ENCODE measurements at places on chromosomes 6 and 20.

DNA sequence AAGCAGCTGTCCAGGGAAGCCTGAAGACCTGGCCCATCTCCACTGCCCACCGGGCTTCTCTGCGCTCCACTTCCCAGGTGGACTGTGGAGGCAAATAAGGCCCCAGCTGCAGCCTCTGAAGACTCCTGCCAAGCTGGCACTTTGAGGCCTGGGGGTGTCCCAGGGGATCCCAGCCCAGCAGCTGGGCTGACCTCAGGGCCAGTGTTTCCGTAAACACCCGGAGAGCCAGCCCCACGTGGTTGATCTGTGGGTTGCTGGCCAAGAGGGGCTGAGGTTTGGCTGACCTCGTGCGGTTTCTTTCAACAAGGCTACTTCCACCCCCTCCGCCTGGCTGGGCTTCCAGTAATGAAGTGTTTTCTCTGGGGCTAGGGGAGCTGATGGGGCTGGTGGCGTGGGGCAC is 12.4 kb upstream of the CCN5 start:
- peak; percentile 76 for DNase-seq

- no peak for DNase-seq
Measured at GRCh38 chr6:20658053-20658452, 123.8 kb downstream of the CDKAL1 start.

GRCh38 chr20:16918366-16918765 is 170.2 kb downstream of the OTOR start:
- DNase-seq = no peak

GRCh38 chr6:83609248-83609647 is 96.9 kb downstream of the PRSS35 start:
- DNase-seq = no peak

DNA sequence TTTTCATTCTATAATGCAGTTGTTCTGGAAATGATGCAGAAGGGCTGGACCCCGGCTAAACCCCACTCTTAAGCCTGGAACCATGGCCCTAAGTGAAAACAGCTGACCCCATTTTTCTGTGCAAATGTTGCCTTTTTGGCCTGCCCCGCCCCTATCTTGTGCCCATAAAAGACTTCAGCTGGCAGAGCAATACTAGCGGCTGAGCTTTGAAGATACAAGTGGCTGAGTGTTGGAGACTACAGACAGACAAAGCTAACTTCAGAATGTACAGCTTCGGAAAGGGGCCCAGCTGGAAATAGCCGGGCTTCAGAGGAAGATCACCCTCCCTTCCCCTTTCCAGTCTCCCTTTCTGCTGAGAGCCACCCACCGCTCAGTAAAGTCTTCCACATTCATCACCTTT is 258.6 kb upstream of the SPTLC3 start:
- DNase-seq = no peak

DNA sequence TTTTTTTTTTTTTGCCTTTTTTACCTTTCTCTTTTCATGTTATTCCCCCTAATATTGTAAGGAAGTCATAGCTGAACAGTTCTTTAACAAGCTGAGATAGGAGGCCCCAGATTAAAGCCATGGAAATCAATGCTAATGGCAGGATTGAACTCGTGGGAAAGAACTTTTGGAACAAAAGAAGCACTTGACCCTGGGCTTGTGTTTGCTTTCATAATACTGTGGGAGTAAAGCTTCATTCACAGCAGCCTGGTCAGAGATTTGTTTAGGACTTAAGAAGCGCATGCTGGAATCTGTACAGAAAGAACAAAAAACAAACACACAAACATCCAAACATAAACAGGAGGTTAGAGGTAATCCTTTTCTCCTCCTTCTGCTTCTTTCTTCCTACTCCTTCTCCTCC is 5.1 kb downstream of the HEY2 start:
- no peak for DNase-seq

- DNase-seq = no peak
Measured at GRCh38 chr20:3652221-3652620, 11.0 kb downstream of the GFRA4 start.

DNA sequence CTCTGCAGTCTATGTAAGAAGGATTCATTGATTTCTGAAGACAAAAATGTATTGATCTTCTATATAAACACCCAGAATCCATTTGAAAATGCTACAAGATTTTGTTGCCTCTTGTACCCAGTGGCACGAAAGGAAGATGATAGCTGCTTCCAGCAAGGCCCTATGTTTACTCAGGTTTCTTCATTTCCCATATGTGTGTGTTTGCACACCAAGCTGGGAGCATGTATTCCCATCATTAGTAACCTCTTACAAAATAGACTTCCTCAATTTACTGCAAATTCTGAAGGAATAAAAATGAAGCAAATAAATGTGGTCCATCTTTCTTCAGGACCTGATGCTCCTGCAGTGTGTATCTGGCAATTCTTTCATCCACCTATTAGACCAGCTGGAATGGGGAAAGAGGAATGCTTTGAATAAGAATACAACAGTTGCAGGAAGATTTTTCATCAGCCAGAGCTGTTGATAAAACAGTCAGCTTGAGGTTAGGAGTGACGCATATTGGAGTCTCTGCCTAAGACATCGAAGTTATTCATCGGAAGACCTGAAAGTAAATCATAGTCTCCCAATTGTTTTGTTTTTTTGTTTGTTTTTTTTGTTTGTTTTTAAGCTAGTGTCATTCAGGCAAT is 132.3 kb downstream of the PDE7B start:
- DNase-seq = no peak

GRCh38 chr6:106886922-106887797 is 87.4 kb downstream of the CD24 start:
- DNase-seq = no peak

GRCh38 chr6:5125152-5126006 is 40.2 kb downstream of the PPP1R3G start:
- DNase-seq = no peak

- no peak for DNase-seq
Measured at GRCh38 chr6:127554435-127555006, 22.5 kb upstream of the C6orf58 start.

GRCh38 chr6:19002976-19003560 is 615.9 kb downstream of the RNF144B start:
- no peak for DNase-seq

- no peak for DNase-seq
Measured at GRCh38 chr6:33977606-33978411, 168.1 kb downstream of the GRM4 start.

DNA sequence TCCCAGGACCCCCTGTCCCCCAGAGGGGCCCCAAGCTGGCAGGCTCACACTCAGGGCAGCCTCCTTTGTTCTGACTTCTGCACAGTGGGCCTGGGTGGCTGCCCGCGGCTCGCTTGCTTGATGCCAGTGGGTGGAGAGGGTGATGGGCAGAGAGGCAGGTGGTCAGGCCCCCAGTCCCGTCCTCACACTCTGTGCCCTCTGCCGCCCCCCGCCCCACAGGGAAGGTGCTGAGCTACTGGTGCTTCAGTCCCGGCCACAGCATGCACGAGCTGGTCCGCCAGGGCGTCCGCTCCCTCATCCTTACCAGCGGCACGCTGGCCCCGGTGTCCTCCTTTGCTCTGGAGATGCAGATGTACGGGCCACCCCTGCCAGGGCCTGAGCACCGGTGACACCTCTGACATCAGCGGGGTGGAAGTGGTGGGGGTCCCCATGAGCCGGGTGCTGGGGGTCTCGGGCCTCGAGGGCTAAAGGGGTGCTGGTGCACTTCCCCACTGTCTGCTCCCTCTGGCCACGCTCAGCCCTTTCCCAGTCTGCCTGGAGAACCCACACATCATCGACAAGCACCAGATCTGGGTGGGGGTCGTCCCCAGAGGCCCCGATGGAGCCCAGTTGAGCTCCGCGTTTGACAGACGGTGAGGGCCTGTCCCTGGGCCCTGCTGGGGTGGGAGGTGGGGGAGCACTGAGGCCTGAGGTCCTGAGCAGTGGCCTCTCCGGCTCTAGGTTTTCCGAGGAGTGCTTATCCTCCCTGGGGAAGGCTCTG is 8.9 kb upstream of the TNFRSF6B start:
- no peak for DNase-seq

DNA sequence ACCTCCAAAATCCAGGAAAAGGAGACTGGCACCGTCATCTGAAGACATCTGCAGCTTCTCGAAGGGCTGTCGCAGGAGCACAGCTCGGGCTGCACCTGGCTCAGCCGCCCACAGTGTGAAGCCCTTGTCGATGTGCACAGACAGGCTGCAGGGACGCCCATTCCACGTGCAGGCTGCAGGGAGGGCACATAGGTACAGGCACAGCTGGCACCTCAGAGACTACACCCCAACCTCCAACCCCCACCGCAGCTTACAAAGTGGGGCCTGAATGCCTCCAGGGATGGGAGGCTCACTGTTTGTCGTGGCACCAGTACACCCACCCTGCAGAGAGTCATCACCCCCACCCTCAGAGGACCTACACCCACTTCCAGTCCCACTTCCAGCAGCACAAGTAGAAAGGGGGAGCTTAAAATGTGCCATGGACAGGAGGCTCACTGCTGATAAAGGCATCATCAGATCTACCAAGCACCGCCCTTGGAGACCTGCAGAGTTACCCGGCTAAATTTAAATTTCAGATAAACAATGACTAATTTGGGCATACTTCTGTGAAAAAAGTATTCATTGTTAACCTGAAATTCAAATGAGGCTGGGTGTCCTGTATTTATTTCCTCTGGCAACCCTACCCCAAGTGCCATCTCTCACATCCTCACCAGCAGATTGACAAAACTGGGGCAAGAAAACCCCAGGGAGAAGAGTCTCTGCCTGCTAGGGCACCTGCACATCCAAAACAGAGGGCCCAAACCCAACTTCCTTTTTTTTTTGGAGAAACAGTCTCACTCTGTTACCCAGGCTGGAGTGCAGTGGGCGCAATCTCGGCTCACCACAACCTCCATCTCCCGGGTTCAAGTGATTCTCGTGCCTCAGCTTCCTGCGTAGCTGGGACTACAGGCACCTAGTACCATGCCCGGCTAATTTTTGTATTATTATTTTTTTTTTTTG is 7.7 kb upstream of the CDK5RAP1 start:
- DNase-seq = no peak

DNA sequence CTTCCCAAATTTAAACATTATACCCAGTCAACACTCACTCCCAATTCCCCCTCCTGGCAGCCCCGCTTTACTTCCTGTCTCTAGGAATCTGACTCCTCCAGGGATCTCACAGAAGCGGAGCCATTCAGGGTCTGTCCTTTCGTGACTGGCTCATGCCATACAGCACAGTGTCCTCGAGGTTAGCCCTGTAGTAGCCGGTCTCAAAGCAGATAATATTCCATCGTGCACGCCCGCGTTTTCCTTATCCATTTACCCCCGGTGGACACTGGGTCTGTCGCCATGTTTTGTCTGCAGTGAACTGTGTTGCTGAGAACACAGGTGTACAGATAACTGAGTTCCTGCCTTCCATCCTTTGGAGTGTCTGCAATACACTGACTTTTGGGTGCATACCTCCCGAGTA is 95.3 kb downstream of the TTLL2 start:
- no peak for DNase-seq

DNA sequence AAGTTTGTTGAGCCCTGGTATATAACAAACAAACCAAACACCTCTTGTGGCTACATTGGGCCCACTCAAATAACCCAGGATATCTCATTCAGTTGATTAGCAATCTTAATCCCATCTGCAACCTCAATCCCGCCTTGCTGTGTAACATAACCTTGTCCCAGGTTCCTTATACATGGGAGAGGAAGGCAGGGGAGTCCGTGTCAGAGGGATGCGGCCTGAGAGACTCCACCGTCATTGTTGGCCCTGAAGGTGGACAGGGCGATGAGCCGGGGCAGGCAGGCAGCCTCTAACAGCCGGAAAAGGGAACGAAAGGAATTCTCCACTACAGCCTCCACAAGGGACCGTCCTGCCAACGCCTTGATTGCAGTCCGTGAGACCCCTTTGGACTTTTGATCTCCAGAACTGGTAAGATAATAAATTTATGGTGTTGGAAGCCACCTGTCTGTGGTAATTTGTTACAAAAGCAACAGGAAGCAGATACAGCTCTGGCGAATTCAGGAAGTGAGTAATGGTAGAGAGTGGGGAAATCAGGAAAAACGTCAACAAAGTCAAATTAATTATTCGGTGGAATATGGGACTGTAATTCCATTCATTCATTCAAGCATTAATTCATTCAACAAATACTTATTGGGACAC is 124.5 kb upstream of the SALL4 start:
- DNase-seq = no peak

- no peak for DNase-seq
Measured at GRCh38 chr20:46809706-46810360, 84.8 kb upstream of the EYA2 start.

DNA sequence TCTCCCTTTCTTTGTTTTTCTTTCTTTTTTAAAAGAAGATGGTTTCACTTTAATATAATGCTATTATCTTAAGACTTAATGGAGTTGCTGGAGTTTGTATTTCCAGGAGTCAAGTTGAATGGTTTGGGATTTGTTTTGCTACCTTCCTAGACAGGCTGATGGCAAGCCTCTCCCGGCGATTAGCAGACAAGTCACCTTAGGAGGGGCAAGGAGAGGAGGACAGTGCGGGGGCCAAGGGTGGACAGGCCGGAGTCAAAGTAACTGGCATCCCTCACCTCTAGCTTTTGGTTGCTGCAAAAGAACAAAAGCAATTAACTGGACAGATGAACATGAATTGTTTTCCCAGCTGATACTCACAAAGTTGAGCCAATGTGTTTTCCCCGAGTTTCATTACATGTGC is 57.1 kb downstream of the GMPR start:
- no peak for DNase-seq

DNA sequence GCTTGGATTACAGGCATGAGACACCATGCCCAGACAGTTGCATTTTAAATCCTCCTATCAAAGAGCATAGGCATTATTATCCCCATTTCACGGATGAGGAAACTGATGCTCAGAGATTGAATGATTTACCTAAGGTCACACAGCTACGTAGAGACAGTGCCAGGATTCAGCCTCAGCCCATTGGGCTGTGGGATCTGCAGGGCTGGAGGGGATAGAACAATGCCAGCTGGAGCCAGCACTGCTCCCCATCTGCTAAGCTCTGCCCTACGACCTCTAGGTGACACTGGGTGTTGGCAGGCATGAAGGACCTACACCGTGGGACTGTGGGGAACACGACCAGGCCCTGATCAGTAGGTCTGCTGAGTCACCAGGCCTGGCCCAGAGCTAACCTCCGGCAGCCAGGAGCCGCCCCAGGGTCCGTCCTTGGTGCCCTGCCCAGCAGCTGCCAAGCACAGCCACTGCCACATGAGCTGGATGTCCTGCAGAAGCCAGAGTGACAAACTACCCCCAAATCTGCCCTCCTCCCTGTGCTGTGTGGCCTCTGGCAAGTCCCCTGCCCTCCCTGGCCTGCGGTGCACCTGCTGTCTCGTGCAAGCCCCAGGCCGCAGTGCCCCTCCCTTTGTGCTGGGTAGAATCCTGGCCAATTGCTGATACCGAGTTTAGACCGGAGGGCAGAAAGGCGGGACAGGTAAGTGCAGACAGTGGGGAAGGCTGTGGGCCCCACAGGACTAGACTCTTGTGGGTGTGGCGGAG is 47.6 kb upstream of the PTGIS start:
- DNase-seq = no peak

DNA sequence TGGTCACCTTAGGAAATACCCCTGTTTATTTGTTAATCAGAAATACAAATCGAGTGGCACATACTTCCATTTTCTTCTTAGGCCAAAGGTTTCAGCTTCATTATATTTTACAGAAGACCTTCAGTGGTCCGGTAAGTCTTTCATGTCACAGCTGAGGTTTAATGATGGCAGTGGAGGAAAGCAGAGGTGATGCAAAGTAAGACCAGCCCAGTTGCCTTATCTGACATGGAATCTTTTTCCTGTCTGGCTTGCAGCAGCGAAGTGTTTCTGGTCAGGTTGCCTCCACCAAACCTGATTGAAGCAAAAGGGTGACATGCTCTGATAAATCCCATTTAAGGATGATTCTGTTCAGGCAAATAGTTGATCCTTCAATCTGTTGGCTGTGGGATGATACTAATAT is 100.0 kb downstream of the PRDM1 start:
- DNase-seq = no peak

- peak; percentile 70 for DNase-seq
Measured at GRCh38 chr6:44268095-44268628, 2.1 kb upstream of the TMEM151B start.
